Endodermal cell (in vitro differentiated cells): ENCODE measurements at places on chromosomes 4 and X.
A peak's percentile ranks its signal among the peaks of the same experiment; 100 is the strongest.

- no peak for DNase-seq
These were observed 5.7 kb upstream of the KLKB1 start for GRCh38 chr4:186221624-186222023.

- DNase-seq: peak; percentile 95
These were observed 3.2 kb downstream of the PITX2 start for GRCh38 chr4:110619463-110620247.

- DNase-seq: no peak
These were observed 2067.7 kb downstream of the ARAP2 start for GRCh38 chr4:34176609-34177008.

- no peak for DNase-seq
These were observed 898 bp downstream of the UBQLN2 start for GRCh38 chrX:56564164-56564885.

DNA sequence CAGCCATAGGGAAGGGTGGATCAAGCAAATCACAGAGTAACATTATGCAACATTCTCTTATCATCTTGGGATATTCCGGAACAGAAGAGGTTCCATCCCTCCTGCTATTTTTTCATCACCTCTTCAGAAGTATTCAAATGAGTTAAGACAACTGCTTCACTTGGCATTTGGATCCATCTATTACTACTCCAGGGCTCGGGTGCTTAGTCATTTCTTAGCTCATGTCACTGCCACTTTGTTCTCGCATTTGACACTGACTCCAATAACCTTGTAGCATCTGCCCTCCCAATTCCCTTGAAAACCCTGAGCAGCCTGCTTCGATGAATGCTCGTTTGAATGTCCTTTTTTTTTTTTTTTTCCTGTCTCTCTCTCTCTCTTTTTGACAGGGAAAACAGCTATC is 114.9 kb downstream of the PPARGC1A start:
- DNase-seq: no peak

DNA sequence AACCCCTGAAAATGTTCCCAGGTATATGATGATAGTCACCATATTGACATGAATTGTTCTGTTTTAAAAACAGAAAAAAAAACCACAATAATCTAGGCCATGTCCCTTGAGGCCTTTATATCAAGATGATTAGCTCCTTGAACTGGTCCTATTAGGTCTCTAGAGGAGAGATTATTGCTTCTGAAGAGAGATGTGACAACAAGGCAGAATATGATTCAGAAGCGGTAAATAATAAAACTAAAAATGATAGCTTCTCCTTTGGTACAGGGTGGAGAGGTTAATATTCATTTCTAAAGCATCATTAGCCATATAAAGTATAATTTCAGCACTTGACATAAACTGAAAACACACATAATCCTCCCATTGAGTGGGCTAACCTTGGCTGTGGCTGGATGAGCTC is 25.8 kb downstream of the TLR8 start:
- DNase-seq: no peak

GRCh38 chrX:63809173-63809572 is 24.2 kb upstream of the ARHGEF9 start:
- no peak for DNase-seq

GRCh38 chr4:155506745-155507144 is 130.0 kb upstream of the MAP9 start:
- DNase-seq: no peak

- DNase-seq: no peak
These were observed 13.8 kb downstream of the SH3BP2 start for GRCh38 chr4:2806390-2807355.

- DNase-seq: no peak
These were observed 31.9 kb downstream of the ANAPC10 start for GRCh38 chr4:145066063-145066501.

GRCh38 chr4:48058617-48059530 is 42.3 kb downstream of the NIPAL1 start:
- DNase-seq: no peak

- no peak for DNase-seq
These were observed 340.9 kb upstream of the FGF13 start for GRCh38 chrX:139052461-139052860.

GRCh38 chr4:2361366-2362265 is 56.8 kb downstream of the ZFYVE28 start:
- peak; percentile 57 for DNase-seq

GRCh38 chr4:118175506-118175905 is 141.2 kb downstream of the NDST3 start:
- DNase-seq: peak; percentile 77
